ENCODE measurements at places on chromosomes 6 and 20.

GRCh38 chr6:40302856-40303454, 284.2 kb downstream of the LRFN2 start:
- no peak for DNase-seq

- no peak for DNase-seq
Observed at GRCh38 chr6:165186041-165186440, 123.4 kb downstream of the C6orf118 start.

- DNase-seq, result no peak
Observed at GRCh38 chr6:45684476-45684875, 306.7 kb upstream of the SUPT3H start.

DNA sequence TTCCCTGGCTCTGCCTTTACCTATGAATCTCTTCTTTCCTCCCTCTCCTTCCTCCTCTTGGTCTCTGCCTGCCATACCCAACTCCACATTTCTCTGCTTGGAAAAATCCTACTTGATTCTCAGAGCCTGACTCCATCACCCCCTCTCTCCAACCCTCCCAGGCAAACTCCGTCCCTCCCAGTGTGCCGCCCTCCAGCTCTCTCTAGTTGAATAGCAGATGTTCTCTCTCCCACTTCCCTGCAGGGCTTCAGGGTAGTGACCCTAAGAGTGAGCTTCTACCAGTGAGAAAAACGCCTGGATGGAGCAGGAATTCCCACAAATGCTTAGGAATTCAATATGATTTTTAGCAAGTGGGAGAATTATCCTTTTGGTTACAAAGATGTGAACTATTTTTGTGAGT, 141.6 kb downstream of the MTHFD1L start:
- no peak for DNase-seq

GRCh38 chr6:32906539-32906938, 34.3 kb downstream of the HLA-DMB start:
- no peak for DNase-seq
